ENCODE measurements at places on chromosomes 16 and 17. TPM values are rescaled to one million over a fixed set of nuclear protein-coding genes. Genes with fewer than 3 reads are reported as not detected.

GRCh38 chr16:81940781-81941560 is 70.3 kb downstream of the SDR42E1 start:
- ATAC-seq = peak; percentile 63

The CSH2 gene
- not detected for total RNA-seq

DNA sequence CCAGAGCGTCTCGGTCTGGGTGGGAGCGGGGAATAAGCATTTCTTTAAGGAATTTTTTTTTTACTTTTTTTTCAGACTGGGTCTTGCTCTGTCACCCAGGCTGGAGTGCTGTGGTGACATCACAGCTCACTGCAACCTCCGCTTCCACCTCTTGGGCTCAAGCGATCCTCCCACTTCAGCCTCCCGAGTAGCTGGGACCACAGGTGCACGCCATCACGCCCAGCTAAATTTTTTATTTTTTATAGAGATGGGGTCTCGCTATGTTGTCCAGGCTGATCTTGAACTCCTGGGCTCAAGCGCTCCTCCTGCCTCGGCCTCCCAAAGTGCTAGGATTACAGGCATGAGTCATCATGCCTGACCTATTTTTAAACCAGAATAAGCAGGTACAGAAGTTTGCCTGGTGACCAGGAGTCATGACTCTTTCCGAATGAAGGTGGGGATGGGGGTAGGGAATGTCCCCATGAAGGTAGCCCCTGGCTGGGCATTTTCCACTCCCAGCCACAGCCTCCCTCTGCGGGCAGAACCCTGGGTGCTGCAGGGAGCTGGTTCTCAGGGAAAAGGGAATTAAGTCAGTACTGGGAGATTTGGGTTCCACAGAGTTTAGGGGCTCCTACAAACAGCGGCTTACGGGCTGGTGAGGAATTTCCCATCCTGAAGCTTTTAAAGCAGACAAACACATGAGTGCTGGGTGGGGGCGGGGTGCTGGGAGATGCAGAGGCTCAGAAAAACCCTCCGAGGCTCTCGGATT is 48.3 kb downstream of the TBC1D16 start:
- ATAC-seq = no peak

GRCh38 chr17:78144147-78144719 is 2.0 kb upstream of the C17orf99 start:
- no peak for ATAC-seq

- ATAC-seq = no peak
Measured at GRCh38 chr16:1790611-1791255, 2.8 kb downstream of the IGFALS start.

GRCh38 chr16:57859331-57859730 is 57.0 kb upstream of the KIFC3 start:
- ATAC-seq = no peak

The PRSS33 gene
- not detected for total RNA-seq

The MEIOC gene
- total RNA-seq = not detected

- ATAC-seq = no peak
Measured at GRCh38 chr16:23156946-23157460, 7.8 kb upstream of the USP31 start.

DNA sequence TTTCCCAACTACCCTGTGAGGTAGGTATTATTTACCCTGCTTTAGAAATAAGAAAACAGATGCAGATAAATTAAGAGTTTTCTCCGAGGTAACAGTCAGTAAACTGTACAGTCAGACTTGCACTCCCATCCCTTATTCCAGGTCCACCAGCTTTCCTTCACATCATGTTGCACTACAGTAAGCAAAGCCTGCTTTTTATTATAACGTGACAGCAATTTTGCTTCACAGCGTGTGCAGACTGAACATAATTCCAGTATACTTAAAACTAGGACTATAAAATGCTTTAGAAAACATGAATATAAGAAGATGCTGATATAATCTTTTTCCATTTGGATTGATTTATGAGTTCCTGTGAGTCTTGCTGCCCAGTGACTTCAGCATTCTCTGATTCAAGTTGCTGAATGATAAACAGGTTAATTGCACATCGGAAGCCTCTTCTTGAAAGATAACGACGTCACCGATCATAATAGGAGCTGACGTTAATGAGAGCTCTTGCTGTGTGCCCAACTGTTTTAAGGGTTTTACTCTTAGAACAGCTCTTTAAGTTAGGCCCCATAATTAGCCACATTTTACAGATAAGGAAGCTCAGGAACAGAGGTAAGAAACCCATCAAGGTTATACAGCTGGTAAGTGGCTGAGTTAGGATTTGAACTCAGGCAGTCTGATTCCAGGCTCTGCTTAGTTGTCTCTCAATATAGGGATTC is 1.4 kb downstream of the LIG3 start:
- ATAC-seq = no peak

DNA sequence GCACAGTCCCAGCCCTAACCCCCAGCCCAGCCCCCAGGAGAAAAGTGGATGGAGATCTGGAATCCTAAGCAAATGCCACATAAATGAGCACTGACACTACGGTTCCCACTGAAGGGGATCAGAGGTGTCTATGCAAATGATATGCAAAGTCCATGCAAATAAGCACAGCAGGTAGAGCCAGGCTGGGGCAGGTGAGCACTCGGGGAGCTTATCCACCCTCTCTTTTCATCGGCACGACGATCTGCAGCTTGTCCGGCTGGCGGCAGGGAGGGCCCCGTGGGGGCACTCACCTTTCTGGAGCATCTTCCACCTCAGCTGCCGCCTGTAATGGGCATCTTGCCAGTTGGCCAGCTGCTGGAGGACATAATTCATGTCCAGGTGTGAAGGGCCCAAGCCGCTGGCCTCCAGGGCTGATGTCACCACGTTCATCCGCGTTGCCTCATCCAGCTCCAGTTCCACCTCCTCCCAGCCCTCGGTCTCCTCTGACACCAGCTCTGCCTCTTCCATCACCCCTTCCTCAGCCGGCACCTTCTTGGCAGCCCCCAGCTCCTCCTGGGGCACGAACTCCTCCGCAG is 9.9 kb downstream of the HAP1 start:
- ATAC-seq = no peak

GRCh38 chr17:6574687-6575595 is 18.6 kb upstream of the PITPNM3 start:
- ATAC-seq = peak; percentile 50

The UTP4 gene
- 30.2 TPM for total RNA-seq

The CPHXL2 gene
- total RNA-seq = not detected

DNA sequence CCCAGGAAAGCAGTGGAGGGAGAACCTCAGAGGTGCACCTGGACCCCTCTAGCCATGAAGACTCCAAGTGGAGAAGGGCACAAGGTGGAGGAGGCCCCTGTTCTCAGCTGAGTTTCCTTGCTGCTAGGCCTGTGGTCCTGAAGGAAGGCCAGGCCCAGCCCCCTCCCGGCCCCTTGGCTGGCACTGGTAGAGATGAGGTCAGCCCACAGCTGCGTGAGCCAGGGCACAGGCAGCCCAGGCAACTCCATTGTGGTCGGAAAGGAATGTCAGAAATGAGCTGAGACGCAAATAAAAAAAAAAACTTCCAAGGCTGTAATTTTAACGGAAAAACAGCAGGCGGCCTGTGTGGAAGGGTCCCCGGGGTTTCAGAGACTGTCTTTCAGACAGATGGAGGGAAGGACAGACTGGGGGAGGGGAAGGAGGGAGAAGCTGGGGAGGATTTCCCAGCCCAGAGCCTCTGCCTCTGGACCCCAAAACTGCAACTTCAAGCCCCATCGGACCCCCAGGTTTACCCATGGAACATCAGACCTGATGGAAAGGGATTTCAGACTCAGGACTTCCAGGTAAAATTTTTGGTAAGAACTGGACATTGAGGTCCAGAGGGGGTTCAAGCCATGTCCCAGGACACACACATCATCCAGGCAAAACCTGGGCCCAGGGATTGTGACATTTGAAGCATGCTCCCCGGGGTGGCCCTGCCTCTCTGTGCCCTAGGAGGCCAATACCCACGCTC is 25.6 kb upstream of the MRPS23 start:
- peak; percentile 54 for ATAC-seq

DNA sequence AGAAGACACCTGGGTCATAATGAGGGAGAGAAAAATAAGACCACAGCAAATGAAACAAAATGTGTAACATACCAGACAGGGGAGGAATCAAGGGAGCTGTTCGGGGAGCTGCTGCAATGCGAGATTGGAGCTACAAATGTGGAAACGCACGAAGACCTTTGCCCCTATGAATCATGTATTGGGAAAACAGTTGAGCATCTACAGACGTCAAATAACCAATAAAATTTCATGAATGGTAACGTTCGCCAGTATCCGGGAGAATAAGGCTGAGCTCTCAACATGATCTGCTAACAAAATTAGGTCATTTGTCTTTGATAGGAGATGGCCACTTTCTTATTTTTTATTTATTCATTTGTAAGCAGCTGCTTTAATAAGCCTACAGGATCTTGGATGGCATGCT is 486.2 kb upstream of the RBFOX1 start:
- no peak for ATAC-seq

The MBTD1 gene
- 8.2 TPM for total RNA-seq

GRCh38 chr17:75103601-75104554 is 5.9 kb upstream of the ARMC7 start:
- ATAC-seq = no peak

GRCh38 chr17:70848785-70849184 is 679.5 kb downstream of the KCNJ2 start:
- no peak for ATAC-seq

GRCh38 chr16:56975714-56976113 is 13.6 kb upstream of the NLRC5 start:
- no peak for ATAC-seq

The ALOXE3 gene
- total RNA-seq = 4.0 TPM

The TEKT1 gene
- total RNA-seq = not detected

The COPZ2 gene
- 17.3 TPM for total RNA-seq

GRCh38 chr16:11260596-11260966 is 4.6 kb upstream of the SOCS1 start:
- ATAC-seq = no peak

DNA sequence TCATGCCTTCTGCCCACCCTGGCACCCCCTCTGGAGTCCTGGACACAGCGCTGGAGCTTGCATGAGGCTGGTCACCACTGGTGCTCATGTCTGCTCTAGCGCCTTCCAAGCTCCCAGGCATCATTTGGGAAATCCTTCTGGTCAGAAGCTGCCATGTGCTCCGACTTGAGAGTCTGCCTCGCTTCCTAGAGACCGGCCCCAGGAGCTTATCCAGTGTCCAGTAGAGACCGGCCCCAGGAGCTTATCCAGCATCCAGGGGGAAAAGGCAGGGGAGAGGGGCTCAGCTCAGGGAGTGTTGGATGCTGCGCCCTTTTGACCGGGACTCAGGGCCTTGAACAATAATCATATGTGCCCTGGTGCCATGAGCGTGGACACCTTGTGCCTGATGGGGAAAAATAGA is 106.3 kb downstream of the RAP1GAP2 start:
- no peak for ATAC-seq

DNA sequence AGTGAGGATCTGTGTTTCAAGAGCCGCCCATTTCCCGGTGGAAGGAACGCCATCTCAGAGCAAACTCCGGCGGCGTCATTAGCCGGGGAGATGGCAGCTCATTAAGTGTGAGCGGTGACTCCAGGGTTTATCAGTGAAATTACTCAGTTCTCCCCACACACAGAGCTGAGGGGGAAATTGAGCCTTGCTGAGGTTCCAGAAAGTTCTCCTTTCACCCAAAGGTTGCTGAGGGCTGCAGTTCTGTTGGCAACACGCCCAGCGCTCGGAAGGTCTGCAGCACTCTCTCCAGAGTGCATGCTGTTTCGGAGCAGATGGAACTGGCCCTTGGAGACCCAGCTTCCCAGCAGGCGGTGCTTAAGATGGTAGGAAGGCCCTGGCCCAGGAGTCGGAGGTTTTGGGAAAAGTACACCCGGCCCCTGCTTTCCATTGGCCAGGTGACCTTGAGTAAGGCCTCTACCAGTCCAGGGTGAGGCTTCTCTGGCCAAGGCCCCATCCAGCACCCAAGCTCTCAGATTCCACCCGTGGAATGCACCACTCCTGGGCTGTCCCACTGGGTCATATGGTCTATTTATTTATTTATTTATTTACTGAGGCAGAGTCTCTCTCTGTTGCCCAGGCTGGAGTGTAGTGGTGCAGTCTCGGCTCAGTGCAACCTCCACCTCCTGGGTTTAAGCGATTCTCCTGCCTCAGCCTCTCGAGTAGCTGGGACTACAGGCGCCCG is 167.7 kb upstream of the CIBAR2 start:
- ATAC-seq = no peak
